ENCODE measurements at places on chromosomes 13 and 19. TPM values are rescaled to one million over a fixed set of nuclear protein-coding genes. Genes with fewer than 3 reads are reported as not detected.

DNA sequence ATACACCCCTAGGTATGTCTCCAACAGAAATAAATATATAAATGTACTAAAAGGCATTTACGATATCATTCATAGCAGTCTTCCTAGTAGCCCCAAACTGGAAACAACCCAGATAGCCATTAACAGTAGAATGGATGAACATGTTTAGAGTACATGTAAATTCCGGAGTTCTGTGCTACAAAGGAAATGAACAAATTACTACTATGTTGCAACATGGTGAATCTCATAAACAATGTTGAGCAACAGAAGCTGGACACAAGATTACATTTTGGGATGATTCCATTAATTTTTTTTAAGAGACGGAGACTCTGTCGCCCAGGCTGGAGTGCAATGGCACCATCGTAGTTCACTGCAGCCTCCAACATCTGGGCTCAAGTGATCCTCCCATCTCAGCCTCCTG is 5.9 kb upstream of the SLC7A10 start:
- no peak for DNase-seq

- no peak for DNase-seq
These were observed 378.8 kb downstream of the DACH1 start for GRCh38 chr13:71488201-71488600.

PRODH2 gene
- not detected for total RNA-seq

KCNK6 gene
- total RNA-seq: not detected

GRCh38 chr13:108104736-108105135 is 110.6 kb downstream of the LIG4 start:
- DNase-seq: no peak

- DNase-seq: no peak
These were observed 10.0 kb downstream of the C3 start for GRCh38 chr19:6710273-6711077.

KL gene
- total RNA-seq: not detected

- DNase-seq: no peak
These were observed 10.0 kb downstream of the LHB start for GRCh38 chr19:49006905-49007304.

GRCh38 chr13:59425211-59425741 is 738.5 kb downstream of the DIAPH3 start:
- DNase-seq: no peak

GRCh38 chr19:49436381-49437017 is 4.8 kb downstream of the SLC17A7 start:
- no peak for DNase-seq

GRCh38 chr13:21538753-21539152 is 65.2 kb downstream of the MICU2 start:
- DNase-seq: no peak

DNA sequence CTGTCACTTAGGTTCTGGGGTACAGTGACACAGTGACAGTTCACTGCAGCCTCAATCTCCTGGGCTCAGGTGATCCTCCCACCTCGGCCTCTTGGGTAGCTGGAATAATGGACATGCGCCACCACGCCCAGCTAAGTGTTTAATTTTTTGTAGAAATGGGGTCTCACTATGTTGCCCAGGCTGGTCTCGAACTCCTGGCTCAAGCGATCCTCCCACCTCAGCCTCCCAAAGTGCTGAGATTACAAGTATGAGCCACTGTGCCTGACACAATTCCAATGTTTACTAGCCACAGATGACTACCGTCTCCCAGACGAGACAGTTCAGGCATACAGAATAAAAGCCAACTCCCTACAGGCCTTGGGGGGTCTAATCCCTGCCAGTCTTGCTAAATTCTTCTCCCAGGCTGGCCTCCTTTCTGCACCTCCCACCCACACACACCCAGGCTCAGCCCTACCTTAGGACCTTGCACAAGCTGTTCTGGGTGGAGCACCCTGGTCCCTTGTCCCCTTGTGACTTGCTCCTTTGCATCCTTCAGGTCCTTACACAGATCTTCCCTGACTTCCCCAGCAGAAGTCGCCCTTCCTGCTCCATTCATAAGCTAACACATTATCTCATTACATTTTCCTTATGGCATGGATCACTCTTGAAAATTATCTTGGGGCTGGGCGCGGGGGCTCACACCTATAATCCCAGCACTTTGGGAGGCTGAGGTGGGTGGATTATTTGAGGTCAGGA is 106.4 kb downstream of the INSR start:
- DNase-seq: no peak

CYSLTR2 gene
- total RNA-seq: not detected

DNA sequence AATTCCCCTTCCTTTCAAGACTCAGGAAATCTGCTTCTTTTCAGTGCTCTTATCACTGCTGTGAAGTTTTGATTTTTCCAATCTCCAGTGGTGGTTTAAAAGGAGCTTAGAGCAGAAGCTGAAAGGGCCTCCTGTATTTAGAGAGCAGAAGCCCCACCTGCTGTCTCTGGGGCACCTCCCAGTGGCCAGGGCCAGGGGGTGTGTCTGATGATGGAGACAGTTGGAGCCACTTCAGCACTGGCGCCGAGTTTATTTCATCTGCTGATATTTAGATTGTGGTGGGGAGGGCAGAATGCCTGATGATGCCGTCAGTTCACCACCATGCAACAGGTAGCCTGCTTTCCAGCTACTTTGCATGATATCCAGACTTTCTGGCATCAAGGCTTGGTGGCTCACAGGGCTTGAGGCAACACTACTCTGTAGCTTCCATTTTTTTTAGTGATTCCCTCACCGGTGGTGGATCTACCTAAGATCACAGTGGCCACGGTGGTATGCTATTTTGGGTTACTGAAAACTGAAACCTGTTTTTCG is 371.9 kb downstream of the KCNRG start:
- DNase-seq: peak; percentile 57

VRK3 gene
- 32.5 TPM for total RNA-seq

- DNase-seq: no peak
These were observed 15.6 kb downstream of the PCID2 start for GRCh38 chr13:113192902-113193301.

DNA sequence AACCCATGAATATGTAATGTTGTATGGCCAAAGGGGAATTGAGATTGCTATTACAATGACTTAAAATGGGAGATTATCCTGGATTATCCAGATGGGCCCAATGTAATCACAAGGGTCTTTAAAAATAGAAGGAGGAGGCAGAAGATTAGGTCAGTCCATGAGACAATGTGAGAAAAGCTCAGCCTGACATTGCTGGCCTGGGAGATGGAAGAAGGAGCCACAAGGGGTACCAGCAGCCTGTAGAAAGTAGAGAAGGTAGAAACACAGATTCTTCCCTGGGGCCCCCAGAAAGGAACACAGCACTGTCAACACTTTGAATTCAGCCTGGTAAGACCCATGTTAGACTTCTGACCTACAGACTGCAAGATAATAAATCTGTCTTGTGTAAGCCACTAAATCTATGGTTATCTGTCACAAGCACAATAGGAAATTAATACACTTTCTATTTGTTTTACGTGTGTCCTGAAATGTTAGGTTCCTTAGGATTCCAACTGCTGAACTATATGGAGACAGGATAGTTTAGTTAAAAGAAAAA is 132.9 kb upstream of the SERP2 start:
- no peak for DNase-seq

DNA sequence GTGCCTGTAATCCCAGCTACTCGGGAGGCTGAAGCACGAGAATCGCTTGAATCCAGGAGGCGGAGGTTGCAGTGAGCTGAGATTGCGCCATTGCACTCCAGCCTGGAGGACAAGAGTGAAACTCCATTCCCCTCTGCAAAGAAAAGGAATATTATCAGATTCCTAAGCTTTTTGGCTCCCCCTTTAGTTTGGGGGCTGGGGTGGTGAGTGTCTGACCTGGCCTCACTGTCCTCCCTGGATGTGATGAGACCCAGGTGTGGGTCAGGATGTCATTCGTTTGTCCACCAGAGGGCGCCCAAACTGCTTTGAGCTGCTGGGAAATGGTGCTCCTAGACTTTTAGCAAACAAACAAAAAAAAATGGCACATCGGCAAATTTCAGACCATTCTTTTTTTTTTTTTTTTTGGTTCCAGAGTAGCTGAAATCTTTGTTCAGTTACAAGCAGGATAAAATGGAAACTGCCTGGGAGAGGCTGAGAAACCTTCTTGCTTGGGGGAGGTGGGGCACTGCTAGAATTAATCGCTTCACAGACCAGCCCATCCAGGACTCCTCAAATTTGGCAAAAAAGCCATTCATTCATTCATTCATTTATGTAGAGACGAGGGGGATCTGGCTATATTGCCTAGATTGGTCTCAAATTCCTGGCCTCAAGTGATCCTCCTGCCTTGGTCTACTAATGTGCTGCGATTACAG is 29.4 kb downstream of the SPC24 start:
- DNase-seq: peak; percentile 60

ZNF486 gene
- total RNA-seq: 12.0 TPM

- no peak for DNase-seq
These were observed 647.8 kb upstream of the KLHL1 start for GRCh38 chr13:70756088-70756487.
